NCI-H2171 treated with DMSO at 0.1 percent for 48 hours (cell line): ENCODE measurements at places on chromosomes 7 and 10.

- no peak for DNase-seq
These were observed 453.8 kb upstream of the ANKRD30A start for GRCh38 chr10:36671607-36672006.

DNA sequence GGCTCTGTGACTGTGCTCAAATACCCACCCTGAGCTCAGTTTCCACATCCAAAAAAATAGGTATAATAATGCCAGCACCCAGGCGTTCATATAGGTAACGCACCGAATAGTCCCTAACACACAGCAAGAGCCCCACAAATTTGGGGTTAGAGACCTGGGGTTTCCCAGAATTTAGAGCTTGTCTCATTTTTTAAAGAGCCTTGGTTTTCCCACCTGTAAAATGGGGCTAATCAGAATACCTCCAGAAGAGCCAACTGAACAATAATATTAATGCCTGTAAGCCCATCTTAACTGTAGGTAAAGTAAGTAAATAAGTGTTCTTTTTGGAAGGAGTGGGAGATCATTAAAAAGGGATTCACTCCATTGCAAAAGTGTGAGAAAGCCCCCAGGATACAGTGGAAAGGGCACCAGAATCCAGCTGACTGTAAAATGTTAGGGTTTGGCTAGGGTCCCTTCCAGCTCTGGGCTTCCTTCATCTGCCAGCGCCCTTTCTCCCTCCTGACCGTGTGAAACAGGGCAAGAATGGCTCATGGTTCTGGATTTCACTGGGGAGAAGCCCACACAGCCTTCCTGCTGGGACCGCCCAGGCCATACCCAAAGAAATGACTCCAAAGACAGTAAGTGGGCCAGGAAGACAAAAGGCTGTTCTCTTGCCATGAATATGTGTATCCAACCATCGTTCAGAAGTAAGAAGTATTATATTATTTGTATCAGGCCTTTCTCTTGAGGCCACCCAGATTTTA lies 2.1 kb downstream of the MTURN start:
- no peak for DNase-seq

GRCh38 chr10:1166101-1166827 lies 110.1 kb downstream of the WDR37 start:
- no peak for DNase-seq

DNA sequence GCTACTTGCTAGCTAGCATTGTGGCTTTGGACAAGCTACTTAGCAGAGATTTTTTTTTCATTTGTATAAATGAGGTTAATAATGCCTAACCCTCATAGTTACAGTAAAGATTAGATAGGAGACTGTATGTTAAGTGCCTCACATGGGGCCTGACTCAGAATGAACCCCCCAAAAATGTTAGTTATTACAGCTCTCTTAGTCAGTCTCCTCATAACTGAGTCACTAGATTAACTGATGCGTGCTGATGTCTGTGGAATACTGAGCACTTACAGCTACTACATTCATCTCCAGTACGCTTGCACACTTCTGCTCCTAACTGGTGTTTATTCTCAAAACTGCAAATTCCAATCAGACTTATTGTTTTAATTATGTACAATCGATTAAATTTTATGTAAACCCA lies 315.3 kb downstream of the SNX13 start:
- no peak for DNase-seq

GRCh38 chr7:81600608-81601007 lies 169.2 kb downstream of the HGF start:
- DNase-seq = no peak

GRCh38 chr7:44078521-44078920 lies 3.8 kb downstream of the POLM start:
- DNase-seq = no peak

GRCh38 chr7:81234896-81235295 lies 316.0 kb upstream of the SEMA3C start:
- no peak for DNase-seq
